ENCODE measurements at places on chromosomes 1 and 21.
A peak's percentile ranks its signal among the peaks of the same experiment; 100 is the strongest.

GRCh38 chr1:65409314-65409713 lies 11.2 kb upstream of the LEPR start:
- no peak for DNase-seq

GRCh38 chr1:151513626-151514121 lies 2.5 kb downstream of the CGN start:
- peak; percentile 57 for DNase-seq

- no peak for DNase-seq
Measured at GRCh38 chr1:98490099-98490498, 171.4 kb upstream of the SNX7 start.

GRCh38 chr1:204565617-204566582 lies 49.7 kb downstream of the MDM4 start:
- peak; percentile 95 for DNase-seq
